SK-N-DZ (cell line): ENCODE measurements at places on chromosomes 12 and 14.

DNA sequence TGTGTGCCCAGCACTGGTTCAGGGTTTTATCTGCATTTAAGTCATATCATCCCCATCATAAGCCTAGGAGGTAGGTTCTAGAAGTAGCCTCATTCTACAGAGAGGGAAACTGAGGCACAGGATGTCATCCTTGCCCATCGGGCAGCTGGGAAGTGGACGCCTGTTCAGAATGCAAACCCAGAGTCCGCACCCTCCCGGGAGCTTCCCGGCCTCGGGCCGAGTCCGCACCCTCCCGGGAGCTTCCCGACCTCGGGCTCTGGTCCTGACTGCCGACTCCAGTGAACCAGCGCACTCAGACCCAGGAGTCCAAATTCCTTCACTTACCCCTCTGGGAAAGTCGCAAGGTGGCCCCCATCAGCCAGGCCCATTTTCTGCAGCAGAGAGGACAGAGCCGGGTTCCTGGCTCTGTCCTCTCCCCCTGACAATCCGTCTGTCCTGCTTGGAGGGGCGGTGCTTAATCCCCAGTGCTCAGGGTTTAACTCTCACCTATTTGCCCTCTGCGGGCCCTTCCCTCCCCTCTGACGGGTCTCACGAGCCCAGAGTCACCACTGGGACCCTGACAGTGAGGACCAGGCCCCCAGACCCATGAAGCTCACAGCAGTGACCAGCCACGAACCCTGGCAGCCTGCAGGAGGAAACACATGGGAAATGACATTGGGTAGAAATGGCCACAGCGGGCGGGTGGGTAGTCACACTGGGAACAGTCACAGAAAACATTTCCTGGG lies 141.9 kb downstream of the PIWIL1 start:
- DNase-seq: no peak

DNA sequence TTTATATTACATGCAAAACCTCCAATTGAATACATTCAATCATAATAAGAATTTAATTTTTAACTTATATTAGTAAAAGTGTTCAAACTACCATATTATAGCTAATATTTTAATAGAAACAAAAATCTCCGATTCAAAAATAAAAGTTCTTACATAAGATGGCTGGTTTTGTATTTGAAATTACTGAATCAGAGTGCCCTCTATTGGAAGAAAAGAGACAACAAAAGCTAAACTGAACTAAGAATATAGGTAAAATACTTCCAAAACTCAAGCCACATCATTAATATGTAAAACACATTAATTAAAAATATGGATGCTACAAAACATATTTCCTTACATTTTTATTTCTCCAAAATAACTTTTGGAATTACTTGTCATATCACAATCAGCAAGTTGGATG lies 120.3 kb downstream of the GARIN6 start:
- peak; percentile 17 for DNase-seq

DNA sequence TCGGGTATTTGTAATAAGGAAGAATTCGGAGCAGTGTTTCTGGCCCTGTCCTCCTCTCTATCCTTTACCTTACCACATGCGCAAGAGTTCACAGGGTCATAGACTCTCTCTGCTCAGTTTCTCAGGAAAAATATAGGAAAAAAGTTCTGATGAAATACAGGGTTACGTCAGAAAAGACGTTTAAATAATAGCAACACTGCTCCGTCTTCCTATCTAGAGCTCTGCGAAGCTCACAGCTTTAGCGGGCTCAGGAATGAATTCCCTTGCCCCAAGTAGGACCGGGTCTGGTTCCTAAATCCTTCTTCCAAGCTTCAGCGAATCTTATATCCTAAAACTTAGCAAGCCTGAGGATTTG lies 365 bp downstream of the CCDC59 start:
- DNase-seq: no peak

- no peak for DNase-seq
Measured at GRCh38 chr12:95151406-95151805, 65.9 kb downstream of the FGD6 start.

GRCh38 chr14:56862836-56863235 lies 52.6 kb upstream of the OTX2 start:
- DNase-seq: no peak

GRCh38 chr12:106917503-106917902 lies 38.2 kb upstream of the TMEM263 start:
- no peak for DNase-seq
